ENCODE measurements at places on chromosomes 2 and 18.

DNA sequence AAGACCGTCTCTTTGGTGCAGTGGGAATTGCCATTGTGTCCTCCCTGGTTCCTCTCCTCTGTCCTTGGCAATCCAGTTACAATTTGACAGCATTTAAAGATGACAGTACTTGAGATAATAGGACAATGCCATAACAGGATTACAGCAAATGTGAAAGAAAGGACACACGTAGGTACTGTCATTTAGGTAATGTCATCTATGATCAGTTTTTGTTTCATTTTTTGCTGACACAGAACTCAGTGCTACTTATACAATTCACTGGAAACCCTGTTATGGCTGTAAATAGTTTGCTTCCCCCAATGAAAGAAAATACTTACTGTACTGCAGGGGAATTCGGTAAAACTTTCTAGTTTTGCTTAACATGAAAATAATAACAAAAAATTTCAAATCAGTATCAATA is 65.2 kb downstream of the BCL11A start:
- DNase-seq, result no peak

GRCh38 chr2:23803965-23804542 is 122.9 kb downstream of the ATAD2B start:
- DNase-seq, result no peak

DNA sequence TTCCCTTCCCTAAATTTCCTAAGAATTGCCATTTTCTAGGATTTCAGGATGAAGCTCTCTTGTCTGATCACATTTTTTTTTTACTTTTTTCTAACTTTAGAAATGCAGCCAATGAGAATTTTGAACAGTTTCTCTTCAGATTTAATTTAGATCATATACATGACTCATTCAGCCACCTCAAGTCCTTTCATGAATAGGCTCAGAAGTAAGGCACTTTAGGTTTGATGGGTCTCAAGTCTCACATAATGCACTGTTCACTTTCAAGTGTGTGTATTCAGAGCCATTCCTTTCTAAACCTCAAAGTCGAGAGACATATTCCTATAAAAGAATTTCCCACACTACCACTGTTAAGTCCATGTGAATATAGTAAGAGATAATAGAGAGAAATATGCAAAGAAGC is 614.1 kb upstream of the VRK2 start:
- no peak for DNase-seq

GRCh38 chr18:63869851-63870250 is 17.7 kb upstream of the SERPINB2 start:
- no peak for DNase-seq

GRCh38 chr2:229832510-229832898 is 89.3 kb downstream of the TRIP12 start:
- DNase-seq, result no peak

- no peak for DNase-seq
Observed at GRCh38 chr2:16738361-16739225, 73.0 kb upstream of the CYRIA start.

- DNase-seq, result no peak
Observed at GRCh38 chr2:72325592-72326422, 178.1 kb upstream of the CYP26B1 start.
